ENCODE measurements at places on chromosomes 13 and 19.
A peak's percentile ranks its signal among the peaks of the same experiment; 100 is the strongest.

- no peak for DNase-seq
Observed at GRCh38 chr19:35094656-35095055, 21.0 kb upstream of the FXYD3 start.

- no peak for DNase-seq
Observed at GRCh38 chr19:55152017-55152416, 3.0 kb upstream of the TNNT1 start.

- DNase-seq, result no peak
Observed at GRCh38 chr19:6381030-6381750, 5.5 kb upstream of the PSPN start.

DNA sequence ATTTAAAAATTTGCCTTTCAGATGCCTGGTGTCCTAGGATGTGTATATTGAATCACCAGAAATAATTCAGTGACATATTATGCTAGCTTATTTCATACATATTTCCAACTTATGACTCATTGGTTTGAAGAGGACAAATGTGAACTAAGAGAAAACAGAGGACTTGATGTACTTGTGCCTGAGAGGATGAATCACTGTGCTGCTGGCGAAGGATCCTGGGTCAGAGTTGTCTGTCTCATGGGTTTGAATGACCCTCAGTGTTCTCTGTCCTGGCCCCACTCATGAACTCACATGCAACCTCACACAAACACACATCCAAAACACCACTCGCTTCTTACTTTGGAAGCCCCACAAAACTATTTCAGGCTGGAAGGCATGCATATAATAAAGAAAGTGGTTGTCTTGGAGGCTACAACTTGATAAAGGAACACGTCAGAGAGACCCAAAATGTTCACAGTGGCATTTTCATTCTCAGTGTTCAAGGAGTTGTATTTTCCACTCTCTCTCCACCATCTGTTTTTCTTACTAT lies 129.0 kb upstream of the SPRY2 start:
- DNase-seq, result peak; percentile 91

GRCh38 chr19:1206864-1207450 lies 1.4 kb downstream of the STK11 start:
- DNase-seq, result no peak

GRCh38 chr13:85970727-85971126 lies 171.5 kb upstream of the SLITRK6 start:
- DNase-seq, result peak; percentile 6

- peak; percentile 62 for DNase-seq
Observed at GRCh38 chr19:4976401-4977298, 7.7 kb downstream of the KDM4B start.

- no peak for DNase-seq
Observed at GRCh38 chr19:41402010-41402409, 4.4 kb downstream of the BCKDHA start.

DNA sequence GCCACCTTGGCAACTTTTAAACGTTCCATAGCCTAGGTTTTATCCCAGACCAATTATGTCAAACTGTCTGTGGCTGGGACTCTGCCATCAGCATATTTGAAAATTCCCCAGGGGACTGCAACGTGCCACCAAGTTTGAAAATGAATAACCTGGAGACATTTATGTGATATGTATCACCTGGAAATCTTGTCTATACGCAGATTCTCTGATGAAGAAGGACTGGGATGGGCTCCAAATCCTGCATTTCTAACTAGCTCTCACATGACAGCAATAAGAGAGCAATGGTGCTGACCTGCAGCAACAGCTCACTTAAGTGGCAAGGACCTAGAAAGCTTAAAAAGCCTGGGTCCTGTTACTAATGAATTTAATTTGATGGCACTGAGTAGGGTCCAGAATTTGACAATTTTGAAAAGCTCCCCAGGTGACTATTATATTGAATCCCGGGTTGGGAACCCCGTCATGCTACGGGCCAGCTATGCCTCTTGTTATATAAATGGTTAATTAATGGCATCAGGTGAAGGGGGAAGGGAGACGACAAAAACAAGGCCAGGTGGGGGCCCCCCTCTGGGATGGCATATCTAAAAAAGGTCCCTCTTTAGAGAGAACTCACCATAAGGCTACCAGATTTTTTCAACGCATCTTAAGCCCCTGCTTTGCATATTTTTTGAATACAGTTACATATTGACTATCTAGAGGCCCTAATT lies 213.7 kb downstream of the ZIC5 start:
- no peak for DNase-seq

GRCh38 chr13:101726681-101727080 lies 274.2 kb downstream of the ITGBL1 start:
- DNase-seq, result peak; percentile 18

DNA sequence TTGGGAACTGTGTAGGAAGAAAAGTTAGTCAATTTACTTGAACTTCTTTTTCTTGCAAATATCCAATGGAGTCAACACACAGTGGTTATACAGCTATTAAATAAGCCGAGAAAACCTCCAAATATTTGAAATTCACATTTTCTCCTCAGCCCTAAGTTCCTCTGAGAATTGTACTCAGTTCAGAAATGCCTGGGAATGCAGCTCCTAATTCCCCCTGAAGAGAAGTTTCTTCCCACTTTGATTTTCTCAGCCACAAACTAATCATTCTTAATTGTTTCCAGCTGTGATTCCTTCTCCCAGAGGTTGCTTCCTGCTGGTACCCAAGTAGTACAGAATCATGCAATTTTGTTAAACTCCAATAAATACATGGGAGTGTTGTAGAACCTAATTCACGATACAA lies 246.1 kb upstream of the MIR17HG start:
- no peak for DNase-seq

- DNase-seq, result no peak
Observed at GRCh38 chr19:51501594-51502263, at the start of gene SIGLEC12. TSS of gene SIGLEC12 (minus strand) at chr19:51501800. CDS start at chr19:51501733, 67 bp downstream.

DNA sequence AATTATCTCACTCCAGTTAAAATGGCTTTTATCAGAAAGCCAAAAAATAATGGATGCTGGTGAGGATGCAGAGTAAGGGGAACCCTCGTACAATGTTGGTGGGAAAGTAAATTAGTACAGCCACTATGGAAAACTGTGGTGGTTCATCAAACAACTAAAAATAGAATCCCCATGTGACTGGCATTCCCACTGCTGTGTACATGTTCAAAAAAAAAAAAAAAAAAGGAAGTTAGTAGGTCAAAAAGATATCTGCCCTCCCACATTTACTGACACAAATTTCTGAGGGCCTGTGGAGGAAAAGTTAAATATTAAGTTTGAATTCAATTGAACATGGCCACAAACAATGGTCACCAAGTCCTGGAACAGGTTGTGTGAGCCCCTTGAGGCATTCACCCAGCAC lies 9.8 kb upstream of the ZSCAN5A start:
- DNase-seq, result no peak

GRCh38 chr19:38812841-38813320 lies at the start of gene LGALS4:
TSS of gene LGALS4 (minus strand) at chr19:38812945. CDS start at chr19:38812886, 59 bp downstream.
- no peak for DNase-seq

Measured in adipocyte (in vitro differentiated cells).